H1 (cell line): ENCODE measurements at places on chromosomes 7 and 10.

DNA sequence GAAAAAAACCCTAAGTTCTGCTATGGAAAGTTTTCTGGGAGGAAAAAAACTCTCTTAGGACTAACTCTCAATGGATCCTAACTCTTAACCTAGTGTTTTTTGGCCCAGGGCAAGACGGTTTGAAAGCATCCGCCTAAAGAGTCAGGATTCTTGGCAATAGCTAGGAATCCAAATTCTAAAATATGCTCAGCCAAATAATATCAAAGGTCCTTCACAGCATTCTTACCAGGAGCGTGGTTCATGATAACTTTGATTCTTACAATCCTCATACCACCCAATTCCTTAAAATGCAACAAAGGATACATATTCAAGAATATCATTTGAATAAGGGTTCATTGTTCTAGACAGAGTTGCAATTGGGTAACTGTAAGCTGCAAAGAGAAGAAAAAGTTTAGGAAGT is 21.3 kb downstream of the CPA1 start:
- no peak for DNase-seq

GRCh38 chr10:112619556-112619955 is 172.5 kb downstream of the VTI1A start:
- DNase-seq, result no peak

GRCh38 chr7:128863433-128863989 is 855 bp downstream of the ATP6V1F start:
- no peak for DNase-seq

GRCh38 chr7:140691376-140692045 is 5.0 kb upstream of the NDUFB2 start:
- no peak for DNase-seq

GRCh38 chr7:43791665-43792064 is 33.2 kb downstream of the BLVRA start:
- DNase-seq, result no peak

GRCh38 chr7:66297579-66297978 is 92.4 kb downstream of the TPST1 start:
- no peak for DNase-seq

DNA sequence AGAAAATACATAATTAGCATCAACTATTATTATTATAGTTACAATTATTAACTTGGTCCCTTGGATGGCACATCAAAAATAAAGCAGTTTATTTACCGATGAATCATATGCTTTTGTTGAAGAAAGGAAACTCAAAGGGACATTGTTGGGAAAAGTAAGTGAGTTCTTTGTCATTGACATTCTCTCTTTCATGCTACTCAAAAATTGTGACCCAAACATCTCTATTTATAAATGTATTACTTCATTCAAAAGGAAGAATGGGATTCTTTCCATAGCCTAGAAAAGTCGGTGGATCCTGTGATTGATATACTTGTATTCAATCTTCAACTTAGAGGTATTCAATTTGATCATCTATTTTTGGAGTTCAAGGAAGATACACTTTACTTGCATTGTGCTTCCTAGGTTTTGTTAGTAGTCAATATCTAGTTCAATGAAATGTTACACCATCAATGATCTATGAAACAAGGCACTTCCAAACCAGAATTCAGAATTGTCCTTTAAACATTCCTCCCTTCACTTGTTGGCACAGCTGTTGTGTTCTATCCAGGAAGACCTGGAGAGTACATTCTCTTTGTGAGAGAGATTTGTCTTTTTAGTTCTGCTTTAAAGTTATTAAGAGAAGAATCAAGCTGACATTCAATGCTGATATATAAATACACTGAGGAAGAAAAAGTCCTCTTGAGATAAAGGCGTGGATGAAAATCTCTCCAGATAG is 235.2 kb downstream of the TMEM26 start:
- no peak for DNase-seq

DNA sequence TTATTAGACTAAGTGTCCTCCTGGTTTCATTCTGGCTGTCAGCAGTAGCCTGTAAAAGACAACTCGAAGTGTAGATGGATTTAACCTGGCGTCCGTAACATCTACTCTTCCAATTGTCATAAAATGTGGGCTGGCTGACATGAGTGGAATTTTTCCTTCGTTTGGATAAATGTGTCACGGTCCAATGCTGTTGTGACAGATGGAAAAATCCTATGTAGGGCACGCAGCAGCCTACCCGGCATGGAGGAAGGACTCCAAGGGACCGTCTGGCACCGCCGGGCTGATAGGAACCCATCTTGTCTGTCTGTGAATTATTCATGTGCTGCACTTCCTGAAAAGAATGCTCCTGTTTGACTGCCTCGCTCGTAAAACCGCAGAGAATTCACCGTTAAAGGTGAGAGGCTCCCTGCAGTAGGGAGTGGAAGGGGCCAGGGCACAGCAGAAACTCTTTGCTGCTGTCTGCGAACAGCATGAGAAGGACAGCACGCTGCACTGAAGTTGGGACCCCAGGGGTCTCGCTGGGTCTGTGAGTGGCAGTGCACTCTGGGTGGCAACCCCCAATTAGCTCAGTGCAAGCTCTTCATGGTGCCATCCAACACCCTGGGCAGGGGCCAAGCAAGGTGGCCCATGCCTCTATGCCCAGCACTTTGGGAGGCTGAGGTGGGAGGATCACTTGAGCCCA is 1.6 kb upstream of the ORAI2 start:
- no peak for DNase-seq

DNA sequence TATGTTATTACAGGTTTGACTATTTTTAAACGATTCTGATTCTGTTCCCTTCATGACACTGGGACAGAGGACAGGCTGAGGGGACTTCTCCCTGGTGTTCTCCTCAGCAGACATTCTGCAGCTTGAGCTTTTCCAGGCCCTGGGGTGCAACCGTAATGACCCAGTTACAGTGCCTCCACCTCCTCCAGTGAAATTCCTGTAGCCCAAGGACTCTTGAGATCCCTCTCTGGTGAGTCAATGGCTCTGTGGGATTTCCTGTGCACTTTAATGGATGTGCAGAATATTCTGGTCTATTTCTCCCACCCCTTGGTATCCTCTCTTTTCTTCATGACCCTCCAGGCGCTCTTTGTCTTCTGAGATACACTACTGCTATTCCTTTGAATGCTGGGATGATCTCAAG is 319.3 kb downstream of the INHBA start:
- DNase-seq, result no peak

- DNase-seq, result no peak
Measured at GRCh38 chr7:99469381-99470065, 3.2 kb upstream of the ZNF789 start.

- no peak for DNase-seq
Measured at GRCh38 chr7:123797673-123798531, 47.1 kb upstream of the HYAL4 start.

DNA sequence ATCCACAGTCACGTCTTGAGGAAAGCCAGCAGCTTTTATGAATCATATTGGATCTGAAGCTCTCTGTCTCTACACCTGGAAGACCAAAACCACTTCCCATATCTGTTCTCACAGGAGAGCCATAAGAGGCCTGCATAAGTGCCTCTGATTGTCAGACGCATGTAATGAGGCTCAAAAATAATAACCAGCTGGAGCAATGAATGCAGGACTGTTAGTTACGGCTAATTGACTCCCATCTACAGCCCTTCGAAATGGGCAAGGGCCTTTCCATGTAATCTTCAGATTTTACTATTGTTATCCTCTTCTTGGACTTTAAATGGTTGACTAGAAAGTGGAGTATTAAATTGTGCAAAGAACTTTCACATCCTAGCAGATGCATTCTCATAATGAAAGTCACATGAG is 4.4 kb upstream of the SEMA3C start:
- no peak for DNase-seq

DNA sequence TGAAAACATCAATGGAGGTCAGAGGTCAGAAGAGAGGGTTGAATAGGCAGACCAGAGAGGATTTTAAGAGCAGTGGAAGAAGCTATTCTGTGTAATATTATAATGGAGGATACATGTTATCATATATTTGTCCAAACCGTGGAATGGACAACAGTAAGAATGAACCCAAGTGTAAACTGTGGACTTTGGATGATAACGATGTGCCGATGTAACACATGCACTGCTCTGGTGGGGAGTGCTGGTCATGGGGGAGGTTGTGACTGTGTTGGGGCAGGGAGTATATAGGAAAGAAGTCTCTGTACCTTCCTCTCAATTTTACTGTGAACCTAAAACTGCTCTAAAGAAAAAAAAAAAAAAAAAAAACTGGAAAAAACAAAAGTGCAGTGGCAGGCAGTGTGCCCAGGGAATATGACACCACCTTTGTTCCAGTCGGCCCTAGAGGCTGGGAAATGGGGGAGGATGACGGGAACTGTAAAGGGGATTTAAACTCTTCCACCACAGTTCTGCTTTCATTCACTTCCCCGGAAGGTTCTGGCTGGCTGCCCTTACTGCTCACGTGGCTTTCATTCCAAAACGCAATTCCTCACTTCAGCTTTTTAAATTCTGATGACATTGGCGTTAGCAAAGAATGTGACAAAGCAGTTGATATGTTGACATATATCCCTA is 113.7 kb upstream of the ANKRD1 start:
- DNase-seq, result no peak

DNA sequence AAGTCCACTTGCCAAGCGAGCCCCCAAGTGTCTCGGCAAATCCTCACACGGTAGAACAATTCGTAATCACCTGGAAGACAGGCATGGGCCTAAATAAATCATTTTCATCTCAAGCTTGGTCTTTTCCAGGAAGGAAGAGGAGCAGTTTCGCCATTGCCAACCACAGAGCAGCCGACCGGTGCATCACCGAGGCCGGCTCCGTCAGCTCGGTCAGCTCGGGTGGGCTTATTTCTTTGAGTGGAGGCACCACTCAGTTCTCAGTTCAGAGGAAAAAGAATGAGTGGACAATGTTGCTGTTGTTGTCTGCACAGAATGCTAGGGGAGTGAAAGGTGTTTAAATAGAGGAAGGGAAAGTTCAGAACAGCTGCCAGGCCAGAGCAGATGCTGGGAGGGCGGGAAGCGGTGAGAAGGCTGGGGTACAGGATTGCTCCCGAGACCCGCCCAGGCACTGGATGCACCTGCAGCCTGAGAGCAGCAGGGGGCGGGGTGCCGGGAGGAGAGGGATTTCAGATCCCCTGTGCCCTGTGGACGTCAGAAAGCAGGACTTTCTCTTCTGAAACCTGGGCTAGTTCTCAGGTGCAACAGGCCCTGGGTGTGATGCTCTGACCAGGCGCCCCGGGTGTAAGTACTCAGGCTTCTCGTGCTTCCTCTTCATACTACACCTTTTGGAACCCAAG is 17.7 kb upstream of the IGFBP3 start:
- DNase-seq, result peak; percentile 72

DNA sequence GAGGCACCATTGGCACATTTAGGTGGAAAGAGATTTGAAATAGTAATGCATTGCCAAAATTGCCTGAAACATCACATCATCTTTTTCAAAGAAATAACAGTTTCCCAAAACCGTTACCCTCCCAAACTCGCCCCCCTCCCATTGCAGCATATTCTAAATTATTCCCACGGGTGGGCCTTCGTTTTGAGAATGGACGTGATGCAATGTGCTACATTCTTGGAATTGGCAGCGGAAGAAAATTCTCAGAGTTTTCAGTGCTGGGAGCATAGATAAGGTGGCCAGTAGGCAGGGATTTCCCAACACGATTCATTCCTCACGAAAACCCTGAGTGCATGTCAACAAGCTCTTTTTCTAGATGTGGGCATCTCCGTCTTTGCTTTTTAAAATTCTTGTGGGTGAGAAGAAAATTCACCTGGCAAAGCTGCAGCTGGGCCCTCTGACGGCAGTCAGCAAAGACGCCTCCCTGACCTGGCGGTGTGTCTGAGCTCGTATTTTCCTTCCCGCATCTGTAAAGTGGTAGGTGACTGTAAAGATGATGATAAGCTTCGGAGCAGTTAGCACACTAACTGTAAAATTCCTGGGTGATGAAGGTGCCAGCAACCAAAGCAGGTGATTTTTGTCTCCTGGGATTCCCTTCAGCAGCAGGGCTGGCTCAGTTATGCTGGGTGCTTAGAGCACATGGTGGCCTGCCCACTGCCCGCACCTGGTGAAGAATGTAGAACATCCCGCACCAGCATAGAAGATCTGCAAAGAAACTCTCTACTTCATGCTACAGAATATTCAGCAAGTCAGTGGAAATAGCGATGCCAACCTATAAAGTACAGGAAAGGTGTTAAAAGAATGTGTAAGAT is 141.9 kb upstream of the KLF6 start:
- DNase-seq, result no peak

DNA sequence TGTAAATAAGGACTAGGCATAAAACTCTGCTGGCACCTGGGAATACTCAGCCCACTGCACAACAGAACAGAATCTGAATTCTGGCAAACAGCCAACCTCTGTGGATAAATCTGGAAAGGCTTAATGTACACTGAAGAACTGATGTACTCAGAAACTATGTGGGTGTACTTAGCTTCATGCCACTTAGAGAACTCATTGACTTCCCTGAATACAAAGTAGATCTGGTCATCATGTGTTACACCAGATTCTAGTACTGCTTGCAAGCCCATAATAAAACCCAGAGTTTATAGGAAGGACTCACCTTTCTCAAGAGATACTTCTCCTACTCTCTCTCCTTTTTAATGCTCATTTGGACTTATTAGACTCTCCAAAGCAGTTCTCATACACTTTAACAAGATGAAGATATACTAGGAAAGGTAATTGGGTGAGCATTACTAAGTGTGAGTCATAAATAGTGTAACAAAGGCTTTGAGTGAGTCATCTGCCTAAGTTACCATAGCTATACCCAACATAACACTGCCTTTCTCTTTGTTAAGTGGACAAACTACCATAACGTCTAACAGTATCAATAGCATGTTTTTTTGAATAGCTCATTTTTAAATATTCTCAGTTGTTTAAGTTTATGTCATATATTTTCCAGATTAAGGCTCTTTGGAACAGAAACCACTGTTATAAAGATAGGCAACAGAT is 309.1 kb downstream of the MDFIC start:
- DNase-seq, result no peak

- DNase-seq, result peak; percentile 68
Measured at GRCh38 chr10:80464557-80465450, 10.7 kb downstream of the TSPAN14 start.

DNA sequence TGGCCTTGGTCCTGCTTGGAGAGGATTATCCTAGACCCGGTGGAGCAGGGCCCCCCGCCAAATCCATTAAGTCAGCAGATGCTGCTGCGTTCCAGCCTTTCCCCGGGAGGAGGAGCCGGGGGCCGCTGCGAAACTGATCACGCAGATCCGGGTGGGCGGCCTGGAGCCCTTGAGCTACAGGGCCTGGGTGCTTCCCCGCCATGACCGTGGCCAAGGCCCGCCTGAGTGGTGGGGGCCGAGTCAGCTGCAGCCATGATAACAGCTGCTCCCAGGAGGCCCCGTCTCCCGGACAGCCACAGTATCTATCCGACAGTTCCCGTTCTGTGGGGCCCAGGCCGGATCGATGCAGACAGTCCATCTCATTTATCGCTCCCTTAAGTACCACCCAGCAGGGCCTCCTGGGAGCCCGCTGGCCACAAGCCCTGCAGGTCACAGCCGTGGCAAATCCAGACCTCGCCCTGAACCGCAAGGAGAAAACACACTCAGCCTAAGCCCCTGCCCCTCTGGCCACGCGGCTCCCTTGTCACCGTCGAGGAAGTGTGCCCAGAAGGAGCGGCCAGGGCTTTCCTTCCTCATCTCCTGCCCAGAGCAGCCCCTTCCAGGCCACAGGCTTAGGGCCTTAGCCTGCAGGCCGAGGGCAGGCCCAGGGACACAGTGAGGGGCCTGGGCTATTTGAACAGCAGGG is 34.4 kb upstream of the SLC29A4 start:
- no peak for DNase-seq
